ENCODE measurements at places on chromosomes 4 and X. TPM values are rescaled to one million over a fixed set of nuclear protein-coding genes. Genes with fewer than 3 reads are reported as not detected.

The RADX gene
- 0.87 TPM for total RNA-seq

- peak; percentile 83 for DNase-seq
Observed at GRCh38 chr4:102344520-102344953, 745 bp downstream of the SLC39A8 start.

DNA sequence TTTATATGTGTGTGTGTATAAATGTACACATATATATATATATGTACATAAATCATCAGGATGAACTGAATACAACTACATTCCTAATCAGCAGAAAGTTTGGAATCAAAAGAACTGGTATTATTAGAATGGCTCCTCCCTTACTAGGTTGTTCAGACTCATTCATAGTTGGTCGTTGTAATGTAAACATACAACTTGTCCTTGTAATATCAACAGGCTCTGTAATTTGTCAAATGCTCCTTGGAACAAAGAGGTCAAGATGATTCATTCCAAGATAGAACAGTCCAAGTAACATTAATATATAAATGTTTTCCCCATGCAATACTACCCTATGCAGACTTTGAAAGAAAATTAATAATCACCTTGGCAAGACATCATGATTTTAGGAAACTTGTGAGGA is 351.4 kb upstream of the SMIM31 start:
- DNase-seq, result no peak

DNA sequence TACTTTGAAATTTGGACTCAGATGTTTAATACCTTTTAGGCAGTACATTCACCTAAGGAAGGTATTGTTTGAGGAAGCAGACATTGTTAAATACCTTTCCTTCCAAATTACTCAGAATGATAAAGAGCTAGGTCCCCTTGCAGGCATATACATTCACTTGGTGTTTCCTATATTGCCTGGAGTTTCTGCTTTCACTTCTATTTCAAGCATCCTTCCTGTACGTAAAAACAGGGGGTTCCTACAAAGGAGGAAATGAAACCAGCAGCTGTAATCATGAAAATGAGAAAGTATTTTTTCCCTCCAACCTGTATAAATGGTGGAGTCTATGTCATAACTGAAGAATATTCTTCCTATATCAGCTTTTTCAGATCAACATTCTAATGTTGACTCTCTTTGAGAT is 90.4 kb upstream of the RASGEF1B start:
- no peak for DNase-seq

GRCh38 chr4:76781698-76782595 is 116.0 kb downstream of the SOWAHB start:
- DNase-seq, result no peak
